Neural crest cell (in vitro differentiated cells): ENCODE measurements at places on chromosomes 4 and X.

- DNase-seq, result no peak
Observed at GRCh38 chr4:159451006-159451405, 348.1 kb downstream of the RAPGEF2 start.

DNA sequence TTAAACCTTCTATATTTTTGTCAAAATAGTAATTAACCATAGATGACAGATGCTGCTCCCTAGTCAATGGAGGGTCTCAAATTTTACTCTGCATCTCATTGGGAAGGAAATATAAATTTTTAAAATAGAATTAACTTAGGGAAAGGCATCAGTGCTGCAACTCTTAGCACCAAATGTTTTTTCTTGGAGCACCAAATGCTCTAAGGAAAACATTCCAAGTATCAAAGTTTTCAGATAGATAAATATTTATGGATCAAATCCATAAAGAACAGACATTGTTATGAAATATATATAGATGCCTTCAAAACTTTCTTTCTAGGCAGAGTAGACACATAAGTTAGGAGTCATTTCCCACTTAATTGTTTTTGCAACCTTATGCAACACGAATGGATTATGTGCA is 168.7 kb downstream of the ANTXR2 start:
- DNase-seq, result no peak

DNA sequence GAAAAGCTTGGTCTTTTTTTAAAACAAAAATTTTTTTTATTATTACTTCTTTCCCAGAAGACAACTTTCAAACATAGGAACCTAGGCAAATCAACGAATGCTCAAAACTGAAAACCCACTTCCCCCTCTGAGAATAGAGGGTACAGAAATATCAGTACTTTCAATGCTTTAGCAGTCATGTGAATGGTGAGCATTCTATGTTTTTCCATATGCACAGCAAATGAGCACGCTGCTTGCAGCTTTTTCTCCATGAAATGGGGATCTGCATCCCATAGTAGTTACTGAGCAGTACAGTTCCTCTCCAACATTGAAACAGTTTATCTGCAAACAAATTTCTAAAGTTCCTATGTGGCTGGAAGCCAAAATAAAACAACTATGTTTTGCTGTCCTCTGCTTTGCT is 108.4 kb upstream of the BMP2K start:
- DNase-seq, result no peak

- DNase-seq, result no peak
Observed at GRCh38 chrX:42093756-42094155, 170.4 kb upstream of the CASK start.

DNA sequence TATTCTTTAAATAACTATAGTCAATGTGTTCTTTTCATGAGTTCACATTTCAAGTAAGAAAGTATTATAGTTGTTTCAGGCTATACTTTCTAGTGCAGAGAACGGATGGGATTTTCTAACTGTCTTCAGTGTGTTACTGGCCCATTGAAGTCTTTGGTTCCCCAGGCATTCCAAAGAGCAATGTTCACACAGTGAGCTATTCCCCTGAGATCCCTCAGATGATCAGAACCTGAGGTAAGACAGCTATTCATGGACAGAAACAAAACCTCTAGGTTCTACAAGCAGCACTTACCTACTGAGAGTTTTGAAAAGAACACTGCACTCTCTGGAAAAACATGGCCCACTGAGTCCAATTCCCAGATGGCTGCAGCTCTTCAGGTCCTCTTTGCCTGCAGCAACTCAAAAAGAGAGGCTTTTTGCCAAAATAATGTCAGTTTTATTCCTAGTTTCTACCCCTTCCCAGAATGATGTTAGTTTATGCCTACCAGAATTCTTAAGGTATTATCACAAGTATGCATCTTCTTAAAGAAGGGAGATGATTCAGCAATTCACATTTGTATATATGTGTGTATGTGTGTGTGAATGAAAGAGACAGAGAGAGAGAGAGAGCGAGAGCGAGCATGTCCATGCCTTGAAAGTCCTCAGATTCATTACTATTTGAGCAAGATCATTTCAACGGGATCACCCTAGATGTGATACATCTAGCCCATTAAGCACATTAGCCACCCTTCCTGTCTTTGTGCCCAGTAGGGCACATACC is 146.1 kb downstream of the PDHA2 start:
- DNase-seq, result no peak

- no peak for DNase-seq
Observed at GRCh38 chrX:134776850-134777370, 118.6 kb upstream of the PLAC1 start.

DNA sequence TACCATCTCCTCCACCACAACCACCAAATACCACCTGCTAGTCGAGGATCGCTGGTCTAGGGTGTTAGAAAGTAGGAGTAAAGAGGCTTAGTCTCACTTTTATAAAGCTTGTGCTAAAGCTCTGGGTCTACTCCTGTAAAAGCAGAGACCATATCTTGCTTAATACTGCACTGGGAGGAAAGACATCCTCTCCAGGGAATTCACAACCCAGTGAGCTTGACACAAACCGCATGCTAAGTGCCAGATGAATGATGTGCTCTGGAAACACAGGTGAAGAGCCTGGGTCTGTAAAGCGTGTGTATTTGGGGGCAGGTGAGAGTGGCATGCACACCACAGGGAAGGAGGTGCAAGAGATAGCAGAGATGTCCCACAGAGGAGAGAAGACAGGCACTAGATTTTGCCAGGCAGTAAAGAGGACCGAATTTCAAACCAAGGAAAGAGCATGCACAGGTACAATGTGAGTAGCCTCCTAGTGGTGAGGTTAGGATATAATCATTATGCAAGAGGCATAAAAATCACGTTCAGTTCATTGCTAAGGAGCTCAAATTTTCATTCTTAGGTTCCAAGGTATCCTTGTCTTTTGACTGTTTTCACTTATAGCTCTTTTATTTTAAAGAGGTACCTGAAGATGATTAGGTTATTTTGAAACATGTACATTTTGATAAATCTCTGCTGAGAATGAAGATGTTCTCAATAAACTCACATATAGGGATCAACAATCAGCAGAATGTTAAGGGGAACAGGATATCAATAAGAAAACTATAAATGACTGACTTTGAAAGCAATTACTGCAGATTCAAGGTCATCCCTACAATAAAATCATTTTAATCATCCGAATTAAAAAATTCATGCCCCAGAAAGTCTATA is 20.7 kb downstream of the TAPT1 start:
- DNase-seq, result no peak

DNA sequence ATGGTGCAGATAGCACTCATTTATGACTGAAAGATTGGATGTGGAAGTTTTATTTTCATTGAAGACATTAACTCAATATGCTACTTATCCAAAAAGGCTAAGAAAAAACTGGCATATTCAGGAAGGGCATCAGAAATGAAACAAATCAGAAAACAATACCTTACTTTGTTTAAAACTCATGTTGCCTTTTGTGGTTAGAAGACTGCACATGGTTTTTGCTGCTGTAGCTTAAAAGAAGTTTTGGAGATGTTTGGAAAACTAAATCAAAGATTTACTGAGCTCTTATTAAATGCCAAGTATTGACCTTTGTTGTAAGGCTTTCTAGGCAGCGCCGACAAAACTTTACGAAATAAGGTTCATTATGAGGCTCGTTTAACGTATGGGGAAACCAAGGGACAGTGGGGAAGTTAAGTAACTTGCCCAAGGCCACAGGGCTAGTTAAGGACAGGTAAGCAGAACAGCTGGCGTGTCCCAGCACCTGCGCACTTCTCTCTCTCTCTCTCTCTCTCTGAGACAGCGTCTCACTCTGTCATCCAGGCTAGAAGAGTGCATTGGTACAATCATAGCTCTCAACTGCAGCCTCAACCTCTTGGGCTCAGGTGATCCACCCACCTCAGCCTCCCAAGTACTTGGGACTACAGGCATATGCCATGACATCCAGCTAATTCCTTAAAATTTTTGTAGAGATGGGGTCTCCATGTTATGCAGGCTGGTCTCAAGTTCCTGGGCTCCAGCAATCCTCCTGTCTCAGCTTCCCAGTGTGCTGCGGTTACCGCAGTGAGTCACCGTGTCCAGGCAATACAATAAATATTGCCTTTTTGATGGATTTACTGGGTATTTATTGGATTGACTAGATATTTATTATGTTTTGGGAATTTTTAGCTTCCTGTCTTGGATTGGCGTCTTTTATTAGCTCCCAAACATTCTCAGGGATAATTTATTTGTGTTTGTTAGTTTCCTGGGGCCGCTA is 16.1 kb downstream of the LRP2BP start:
- no peak for DNase-seq

DNA sequence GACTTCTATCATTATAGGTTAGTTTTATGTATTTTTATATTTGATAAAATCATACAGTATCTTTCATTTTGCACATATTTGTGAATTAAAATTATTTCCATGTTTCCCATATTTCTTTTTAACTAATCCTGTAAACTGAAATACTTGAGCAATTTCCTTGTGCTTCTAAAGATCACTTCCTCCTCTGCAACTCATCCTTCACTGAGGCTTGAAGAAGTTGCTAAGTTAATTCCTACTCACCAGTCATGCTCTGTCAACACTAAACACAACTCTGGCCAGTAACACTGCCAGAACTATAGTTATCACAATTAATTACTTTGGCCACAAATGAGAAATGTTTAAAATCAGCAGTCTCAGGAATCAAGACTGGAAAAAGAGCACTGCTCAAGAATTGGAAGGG is 6.7 kb downstream of the SPATA4 start:
- no peak for DNase-seq

DNA sequence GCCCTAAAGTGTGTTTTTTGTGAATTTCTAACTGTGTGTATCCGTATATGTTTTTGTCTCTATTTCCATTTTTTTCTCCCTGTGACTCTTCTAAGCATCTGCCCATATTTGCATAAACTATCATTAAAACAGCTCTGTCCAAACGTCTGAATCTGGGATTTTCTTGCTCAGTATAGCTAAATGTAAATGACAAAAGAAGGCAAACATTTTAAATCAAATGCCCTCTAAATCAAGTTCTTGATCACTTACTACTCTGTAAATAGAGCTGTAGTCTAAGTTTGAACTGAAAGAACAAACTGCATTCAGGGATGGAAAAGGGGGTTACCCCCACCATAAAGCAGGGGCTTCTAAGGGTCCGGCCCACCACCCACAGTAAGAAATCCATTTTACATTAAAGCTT is 432.0 kb upstream of the FAM241A start:
- DNase-seq, result no peak
